ENCODE measurements at places on chromosomes 13 and 19. TPM values are rescaled to one million over a fixed set of nuclear protein-coding genes. Genes with fewer than 3 reads are reported as not detected.

SLC1A6 gene
- total RNA-seq: not detected

ZNF225 gene
- total RNA-seq: 2.1 TPM

TINCR gene
- 3.5 TPM for total RNA-seq

NKPD1 gene
- total RNA-seq: 0.06 TPM

KLK6 gene
- 0.82 TPM for total RNA-seq

USHBP1 gene
- not detected for total RNA-seq

BEST2 gene
- total RNA-seq: not detected

COLGALT1 gene
- total RNA-seq: 69.7 TPM

BSPH1 gene
- not detected for total RNA-seq

METTL21C gene
- not detected for total RNA-seq
